ENCODE measurements at places on chromosomes 2 and 18.

- DNase-seq = no peak
Observed at GRCh38 chr2:204264621-204265140, 280.6 kb upstream of the PARD3B start.

DNA sequence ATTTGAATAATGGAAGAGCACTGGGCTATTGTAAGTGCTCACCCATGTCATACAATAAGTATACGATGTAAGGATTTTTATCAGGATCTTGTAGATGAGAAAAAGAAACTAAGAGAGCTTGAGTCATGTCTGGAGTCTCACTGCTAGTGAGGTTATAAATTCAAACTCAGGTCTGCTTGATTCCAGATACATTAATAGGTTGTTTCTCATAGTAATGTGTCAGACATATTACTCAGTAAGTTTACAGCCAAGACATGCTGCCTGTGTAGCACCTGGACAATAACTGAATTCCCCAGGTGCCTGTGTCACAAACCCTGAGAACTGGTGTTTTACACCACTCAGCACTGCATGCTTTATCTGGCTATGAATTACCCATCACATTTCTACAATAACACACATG, 216.9 kb upstream of the LRP1B start:
- DNase-seq = no peak

DNA sequence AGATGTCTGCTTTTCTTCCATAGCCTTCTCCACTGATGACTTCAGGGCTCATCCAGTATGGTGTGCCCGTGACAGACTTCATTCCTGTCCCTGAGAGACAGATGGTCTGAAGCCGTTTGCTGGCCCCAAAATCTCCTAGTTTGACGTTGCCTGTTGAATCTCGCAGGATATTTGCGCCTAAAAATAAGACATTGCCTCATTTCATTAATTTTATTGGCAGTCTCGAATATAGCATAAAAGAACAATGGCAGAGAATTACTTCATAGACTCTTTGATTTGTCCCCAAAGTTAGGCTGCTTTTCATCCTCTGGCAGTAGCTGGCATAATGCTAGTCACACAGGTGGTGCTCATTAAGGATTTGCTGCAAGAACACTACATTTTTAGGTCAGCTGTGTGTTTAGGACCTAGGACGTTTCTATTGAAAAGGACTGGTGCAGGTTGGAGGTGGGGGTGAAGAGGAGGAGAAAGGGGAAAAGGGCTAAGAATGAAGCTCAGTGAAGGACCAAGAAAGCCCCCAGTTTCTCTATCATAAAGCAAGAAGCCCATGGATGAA, 14.7 kb upstream of the ERCC3 start:
- no peak for DNase-seq

DNA sequence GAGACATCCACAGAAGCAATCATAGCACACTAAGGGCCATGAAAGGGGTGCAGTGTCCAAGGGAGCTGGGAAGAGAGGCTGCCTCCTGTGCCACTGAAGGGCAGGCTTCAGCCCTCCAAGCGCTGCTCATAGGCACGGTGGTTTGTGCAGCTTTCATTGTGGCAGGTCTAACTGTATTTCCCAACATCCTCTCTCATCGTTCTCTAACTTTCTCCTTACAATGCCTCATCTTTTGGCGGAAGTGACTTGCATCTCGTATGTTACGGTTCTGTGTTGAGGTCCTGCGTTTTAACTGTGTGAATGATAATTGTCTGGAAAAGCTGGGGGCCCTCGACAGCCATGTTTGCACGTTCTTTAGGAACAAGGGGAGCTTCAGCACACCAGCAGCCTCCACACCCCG, 213.9 kb downstream of the GBX2 start:
- no peak for DNase-seq

Data from Panc1 (cell line).